CD4-positive, alpha-beta T cell treated with Interleukin-12 subunit alpha and Interleukin-12 subunit beta, for 1 hour (primary cell): ENCODE measurements at places on chromosomes 11 and 22.
A peak's percentile ranks its signal among the peaks of the same experiment; 100 is the strongest.

DNA sequence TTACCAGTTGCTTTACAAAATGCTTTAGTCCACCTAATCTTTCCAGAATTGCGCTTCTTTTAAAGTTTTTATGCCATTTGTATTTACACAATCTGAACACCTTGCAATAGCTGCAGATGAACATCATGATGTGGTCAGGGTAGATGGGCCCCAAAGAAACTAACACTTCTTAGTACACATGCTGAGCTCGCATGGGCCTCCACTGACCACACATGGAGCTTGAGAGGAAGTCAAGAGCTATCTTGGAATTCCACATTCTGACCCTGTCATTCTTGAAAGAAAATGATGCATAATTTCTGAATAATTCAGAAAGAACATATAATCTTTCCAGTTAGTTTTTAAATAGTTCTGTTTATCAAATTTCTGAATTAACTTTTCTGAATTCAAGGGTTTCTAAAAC, 7.7 kb downstream of the LIPT2 start:
- no peak for DNase-seq

GRCh38 chr11:36027731-36028130, 83.9 kb downstream of the LDLRAD3 start:
- DNase-seq, result no peak

DNA sequence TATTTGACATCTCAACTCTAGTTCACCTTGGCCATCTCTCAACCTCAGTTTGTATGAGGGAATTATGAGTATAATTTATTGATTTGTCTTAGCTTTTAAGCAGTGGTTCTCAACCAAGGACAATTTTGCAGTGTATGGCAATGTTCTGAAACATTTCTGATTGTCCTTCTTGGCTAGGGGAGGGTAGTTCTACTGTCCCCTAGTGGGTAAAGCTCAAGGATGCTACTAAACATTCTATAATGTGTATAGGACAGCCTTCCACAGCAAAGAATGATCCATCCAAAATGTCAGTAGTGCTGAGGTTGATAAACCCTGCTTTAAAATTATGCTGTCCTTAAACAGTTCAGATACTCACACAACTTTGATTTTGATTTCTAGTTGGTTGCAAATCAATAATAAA, 78.1 kb upstream of the ALKBH3 start:
- DNase-seq, result no peak

DNA sequence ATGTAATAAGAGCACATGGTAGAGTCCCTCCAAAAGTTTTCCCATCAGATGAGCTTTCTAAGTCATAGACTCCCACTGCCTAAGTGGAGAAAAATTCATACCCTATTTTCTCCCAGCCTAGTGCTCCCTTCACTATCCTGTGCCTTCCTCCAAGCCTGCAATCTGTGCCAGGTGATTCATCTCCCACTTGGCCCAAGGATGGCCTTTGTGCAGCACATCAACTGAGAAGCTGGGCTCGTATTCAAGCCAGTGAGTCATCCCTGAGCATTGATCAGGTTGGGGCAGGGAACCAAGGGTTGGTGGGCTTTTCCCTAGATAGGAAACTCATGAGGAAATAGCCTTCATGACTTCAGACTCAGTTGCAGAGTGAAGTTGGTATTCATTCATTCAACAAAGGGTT, 64.6 kb downstream of the PANX1 start:
- no peak for DNase-seq

- no peak for DNase-seq
Measured at GRCh38 chr11:34464591-34465051, 25.9 kb downstream of the CAT start.

DNA sequence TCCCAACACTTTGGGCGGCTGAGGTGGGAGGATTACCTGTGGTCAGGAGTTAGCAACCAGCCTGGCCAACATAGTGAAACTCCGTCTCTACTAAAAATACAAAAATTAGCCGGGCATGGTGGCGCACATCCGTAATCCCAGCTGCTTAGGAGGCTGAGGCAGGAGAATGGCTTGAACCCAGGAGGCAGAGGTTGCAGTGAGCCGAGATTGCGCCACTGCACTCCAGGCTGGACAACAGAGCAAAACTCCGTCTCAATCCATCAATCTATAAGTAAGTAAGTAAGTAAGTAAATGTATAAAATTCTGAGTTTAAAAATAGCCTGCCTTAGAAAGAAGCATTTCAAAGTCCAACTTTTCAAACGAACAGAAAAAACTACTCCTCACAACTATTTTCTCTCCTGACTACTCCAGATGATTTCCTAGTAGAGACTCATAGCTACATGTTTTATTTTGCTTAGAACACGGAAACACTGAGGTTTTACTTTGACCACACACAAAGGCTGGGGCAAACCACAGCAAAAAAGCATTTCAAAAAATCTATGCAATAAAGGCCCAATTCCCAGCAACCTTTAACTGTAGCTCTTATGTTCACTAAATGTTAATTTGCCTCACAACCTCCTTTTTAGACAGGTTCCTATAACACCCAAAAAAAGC, 16.3 kb downstream of the SPTY2D1 start:
- DNase-seq, result peak; percentile 63

DNA sequence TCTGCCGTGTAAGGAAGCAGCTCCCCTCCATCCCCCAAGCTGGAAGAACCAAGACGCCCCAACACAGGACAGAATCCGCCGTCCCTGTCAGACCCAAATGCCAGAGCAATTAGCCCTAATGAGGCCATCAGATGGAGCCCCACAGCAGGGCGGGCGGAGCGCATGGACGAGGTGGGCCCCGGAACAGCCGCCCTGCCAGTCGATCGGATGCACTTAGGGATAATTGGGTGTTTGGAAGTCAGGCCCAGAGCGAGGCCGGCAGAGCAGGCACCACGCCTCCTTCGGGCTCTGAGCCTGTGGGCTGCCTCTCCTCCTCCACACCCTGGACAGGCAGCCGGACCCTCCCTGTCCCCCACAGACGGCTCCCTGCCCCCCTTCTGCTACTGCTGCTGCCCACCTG, 5.5 kb upstream of the TH start:
- no peak for DNase-seq

DNA sequence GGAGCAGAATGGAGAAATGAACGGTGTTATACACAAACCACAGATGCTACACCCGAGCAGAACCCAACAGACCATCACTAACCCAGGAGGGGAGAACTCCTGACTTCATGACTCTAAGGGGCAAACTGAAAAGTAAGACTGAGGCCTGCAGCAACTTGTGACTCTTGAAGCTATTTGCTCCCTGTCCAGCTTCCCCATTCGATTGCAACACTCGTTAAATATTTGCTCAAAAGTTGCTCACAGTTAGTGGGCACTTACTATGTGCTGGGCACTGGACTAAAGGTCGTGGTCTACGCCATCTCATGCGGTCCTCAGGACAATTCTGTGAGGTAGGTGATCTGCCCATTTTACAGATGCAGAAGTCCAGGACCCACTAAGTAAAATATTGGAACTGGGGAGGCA, 9.5 kb upstream of the ADA2 start:
- DNase-seq, result no peak

DNA sequence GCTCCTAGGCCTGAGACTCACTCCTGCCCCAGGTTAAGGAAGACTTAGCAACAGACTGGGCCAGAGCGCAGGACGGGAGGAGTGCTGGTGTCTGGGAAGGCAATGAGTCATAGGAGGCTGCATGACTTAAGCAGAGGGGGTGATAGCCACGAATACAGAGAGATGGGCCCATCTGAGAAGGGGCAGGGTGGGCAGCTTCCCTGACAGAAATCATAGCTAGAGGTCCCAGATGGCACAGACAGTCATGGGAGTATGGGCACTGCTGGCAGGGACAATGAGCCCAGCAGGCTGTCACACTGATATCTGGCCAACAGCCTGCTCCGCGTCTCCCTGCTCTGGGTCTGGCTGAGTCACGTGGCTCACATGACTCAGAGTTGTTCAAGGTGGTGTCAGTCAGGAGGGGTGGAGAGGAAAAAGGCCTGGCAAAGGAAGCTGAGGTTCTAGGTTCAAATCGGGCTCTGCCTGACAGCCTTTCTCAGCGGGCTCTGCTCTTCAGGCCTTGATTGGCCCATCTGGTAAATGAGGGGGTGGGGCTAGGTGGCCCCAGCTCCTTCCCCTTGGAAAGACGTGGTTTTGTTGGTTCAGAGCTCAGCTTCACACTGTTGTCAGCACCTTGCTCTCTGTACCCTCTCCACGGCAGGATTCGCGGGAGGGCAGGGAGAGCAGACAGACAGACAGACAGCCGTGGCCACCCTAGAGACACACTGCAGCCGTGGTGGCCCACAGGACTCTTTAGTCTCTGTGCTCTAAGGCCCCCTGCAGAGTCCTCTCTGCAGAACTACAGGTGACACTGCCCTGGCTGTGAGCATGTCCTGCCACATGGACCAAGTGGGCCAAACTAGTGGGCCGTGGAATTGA, 47.8 kb downstream of the DBX1 start:
- no peak for DNase-seq

DNA sequence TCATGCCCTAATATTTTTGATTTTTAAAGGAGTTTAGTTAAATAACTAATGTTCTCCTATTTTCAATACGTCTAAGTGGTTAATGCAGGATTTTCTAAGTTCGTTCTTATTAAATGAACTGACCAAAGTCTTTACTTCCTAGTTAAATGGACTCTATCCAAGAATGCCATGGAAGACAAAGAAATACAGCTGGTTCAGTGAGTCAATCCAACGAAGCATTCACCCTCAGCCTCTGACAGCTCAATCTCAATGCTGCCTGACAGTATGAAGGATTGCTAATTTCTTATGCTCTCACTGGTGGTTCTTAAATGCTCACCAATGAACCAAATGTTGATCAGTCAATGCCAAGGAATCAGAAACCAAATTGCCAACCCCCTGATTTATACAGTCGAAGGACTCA, 219.4 kb downstream of the CADM1 start:
- DNase-seq, result no peak

DNA sequence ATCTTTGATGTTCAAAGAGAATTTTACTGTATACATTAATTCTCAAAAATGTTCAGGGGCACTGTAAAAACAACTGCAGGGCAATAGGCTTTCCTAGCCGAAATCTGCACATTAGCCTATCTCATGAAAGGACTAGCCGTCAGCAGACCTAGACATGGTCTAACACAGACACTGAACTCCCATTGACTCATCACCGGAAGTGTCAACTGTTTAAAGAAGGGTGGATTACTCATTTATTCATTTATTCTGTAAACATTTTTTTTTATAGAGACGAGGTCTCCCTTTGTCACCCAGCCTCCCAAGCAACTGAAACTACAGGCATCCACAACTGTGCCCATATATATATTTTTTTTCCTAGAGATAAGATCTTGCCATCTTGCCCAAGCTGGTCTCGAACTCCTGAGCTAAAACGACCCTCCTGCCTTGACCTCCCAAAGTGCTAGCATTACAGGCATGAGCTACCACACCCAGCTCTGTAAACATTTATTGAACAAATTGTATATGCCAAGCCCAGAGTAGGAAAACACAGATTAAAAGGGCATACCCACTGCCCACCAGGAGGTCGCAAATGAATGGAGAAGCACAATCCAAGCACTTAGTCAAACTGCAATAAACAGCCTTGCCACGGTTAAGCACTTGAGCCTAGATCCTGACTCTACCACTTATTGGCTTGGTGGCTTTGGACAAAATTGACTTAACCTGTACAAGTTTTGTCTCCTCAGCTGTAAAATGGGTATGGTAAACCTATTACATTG, 26.6 kb downstream of the RAB30 start:
- peak; percentile 41 for DNase-seq

- no peak for DNase-seq
Measured at GRCh38 chr11:113531575-113532451, 56.6 kb upstream of the DRD2 start.

DNA sequence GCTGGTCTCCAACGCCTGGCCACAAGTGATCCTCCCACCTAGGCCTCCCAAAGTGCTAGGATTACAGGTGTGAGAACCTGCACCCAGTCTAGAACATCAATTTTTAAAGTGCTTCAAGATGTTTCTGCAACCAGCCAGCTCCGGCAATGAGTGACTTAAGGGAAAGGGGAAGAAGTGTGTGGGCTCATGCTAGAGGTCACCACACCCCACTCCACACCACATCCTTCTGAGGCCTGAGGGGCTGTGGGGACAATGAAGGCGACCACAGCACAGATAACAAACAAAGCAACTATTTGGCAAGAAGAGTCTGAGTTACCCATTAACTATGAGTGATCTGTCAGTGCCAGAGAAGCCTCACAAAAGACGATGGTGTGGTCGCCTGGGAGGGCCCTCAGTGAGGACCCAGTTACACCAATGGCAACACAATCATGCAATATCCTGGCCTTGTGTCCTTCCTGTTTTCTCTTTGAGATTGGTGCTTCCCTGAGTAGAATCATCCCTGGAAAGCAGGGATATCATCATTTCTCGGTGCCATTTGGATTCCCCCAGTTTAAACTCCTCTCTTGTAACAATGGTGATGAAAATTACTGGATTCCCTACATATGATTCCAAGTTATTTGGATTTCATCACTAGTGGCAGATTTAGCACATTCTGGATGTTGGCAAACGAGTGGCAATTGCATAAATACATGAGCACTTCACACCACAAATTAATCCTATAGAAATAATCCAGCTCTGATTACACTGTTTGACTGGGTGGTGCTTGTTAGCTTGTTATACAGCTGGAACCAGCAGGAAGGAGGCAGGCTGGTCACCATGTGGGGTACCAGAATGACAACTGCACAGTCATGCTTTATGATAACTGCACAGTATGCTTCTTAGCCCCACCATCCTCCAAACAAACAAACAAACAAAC, 18.4 kb downstream of the ABTB2 start:
- no peak for DNase-seq

- no peak for DNase-seq
Measured at GRCh38 chr11:94958121-94958696, 15.1 kb downstream of the CWC15 start.

DNA sequence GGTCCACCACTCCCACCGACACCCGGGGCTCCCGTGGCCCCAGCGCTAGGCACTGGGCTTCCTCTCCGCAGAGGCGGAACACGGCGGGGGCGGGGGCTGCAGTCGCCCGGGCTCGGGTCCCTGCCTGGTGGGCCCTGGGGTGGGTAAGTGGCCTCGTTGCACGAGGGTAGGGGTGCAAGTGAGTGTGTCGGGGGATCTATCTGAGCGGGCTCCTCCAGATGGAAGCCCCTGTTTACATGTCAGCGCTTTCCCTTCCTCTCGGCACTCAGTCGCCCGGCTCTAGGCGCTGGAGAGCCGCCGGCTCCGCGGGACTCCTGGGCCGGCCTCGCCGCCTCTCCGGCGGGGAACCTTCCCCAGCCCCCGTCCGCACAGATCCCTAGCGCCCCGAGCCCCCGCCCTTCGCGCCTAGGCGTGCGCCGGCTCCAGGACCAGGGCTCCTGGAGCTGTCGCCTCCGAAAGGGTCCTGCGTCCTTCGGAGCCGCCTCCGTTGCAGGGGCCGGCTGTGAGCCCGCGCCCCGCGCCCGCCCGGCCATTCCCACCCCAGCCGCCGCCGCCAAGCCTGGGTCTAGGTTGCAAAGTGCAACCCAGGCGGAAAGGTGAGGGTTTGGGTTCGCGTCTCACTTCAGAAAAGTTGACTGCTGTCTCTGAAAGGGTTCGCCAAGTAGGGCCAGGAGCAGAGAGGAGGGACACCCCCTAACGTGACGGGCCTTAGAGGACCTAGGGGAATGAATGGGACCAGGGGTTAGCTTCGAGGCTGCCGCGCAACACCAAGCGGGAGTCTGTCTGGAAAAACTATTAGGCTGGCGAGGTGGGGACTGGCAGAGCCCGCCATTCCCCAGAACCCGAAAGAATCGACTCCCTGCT, 978 bp downstream of the FLI1 start:
- no peak for DNase-seq
